ENCODE measurements at places on chromosomes 6 and 20.

GRCh38 chr20:60172346-60172984 lies 214.2 kb downstream of the CDH26 start:
- no peak for DNase-seq

GRCh38 chr6:40439026-40439800 lies 148.0 kb downstream of the LRFN2 start:
- no peak for DNase-seq

DNA sequence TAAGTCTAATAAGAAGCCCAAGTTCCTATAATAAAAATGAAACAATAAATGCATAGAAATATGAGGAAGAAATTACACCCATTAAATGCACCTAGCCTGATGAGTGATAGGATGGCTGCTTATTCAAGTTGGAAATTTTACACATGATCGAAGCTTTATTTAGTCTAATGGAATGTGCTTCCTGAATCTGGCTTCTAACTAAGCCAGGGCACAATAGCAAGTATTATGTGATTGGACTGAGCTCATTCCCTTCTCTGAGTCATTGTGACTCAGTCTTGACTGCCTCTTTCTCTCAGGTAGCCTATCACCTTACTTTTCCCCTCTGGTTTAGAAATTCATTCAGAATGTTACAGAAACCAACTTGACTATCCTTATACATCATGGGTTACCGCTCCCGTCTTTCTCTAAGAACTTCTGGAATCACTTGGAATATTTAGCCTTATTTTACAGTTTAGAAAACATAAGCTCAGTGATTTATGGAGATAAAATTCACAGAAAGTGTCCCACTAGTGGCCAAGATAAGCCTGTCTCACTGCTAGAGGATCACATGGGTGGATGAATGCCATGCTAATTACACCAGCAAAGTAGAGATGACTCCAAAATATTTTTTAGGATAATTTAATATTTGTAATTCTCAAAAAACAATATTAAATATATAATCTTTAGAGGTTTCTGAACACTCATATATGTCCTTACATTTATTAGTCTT lies 505.3 kb upstream of the JAG1 start:
- no peak for DNase-seq

GRCh38 chr20:36563374-36563773 lies 10.0 kb upstream of the TGIF2 start:
- no peak for DNase-seq

GRCh38 chr6:3407840-3408239 lies 49.0 kb downstream of the SLC22A23 start:
- no peak for DNase-seq

DNA sequence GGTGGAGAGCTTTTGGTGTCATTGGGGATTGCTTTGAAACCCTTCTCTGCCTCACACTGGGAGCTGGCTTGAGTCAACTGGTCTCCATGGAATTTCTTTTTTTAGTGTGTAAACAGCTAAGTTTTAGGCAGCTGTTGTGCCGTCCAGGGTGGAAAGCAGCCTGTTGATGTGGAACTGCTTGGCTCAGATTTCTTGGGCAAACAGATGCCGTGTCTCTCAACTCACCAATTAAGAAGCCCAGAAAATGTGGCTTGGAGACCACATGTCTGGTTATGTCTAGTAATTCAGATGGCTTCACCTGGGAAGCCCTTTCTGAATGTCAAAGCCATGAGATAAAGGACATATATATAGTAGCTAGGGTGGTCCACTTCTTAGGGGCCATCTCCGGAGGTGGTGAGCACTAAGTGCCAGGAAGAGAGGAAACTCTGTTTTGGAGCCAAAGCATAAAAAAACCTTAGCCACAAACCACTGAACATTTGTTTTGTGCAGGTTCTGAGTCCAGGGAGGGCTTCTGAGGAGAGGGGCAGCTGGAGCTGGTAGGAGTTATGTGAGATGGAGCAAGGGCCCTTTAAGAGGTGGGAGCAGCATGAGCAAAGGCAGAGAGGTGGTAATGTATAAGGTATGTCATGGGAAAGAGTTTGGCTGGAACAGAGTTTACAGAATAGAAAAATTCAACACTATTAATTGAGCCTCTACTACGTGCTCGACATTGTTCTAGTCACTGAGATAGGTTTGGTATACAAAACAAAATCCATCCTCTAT lies 31.2 kb downstream of the SRSF3 start:
- no peak for DNase-seq

DNA sequence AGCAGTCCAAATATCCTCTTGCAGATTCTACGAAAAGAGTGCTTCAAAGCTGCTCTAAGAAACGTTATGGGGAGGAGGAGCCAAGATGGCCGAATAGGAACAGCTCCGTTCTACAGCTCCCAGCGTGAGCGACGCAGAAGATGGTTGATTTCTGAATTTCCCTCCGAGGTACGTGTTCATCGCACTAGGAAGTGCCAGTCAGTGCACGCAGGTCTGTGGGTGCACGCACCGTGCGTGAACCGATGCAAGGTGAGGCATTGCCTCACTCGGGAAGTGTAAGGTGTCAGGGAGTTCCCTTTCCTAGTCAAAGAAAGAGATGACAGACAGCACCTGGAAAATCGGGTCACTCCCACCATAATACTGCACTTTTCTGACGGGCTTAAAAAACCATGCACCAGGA lies 272.1 kb upstream of the DEFB115 start:
- DNase-seq = no peak

GRCh38 chr6:26033085-26033940 lies 53.9 kb upstream of the HFE start:
- DNase-seq = peak; percentile 98

- no peak for DNase-seq
Measured at GRCh38 chr6:105482921-105483320, 80.0 kb upstream of the PREP start.

- no peak for DNase-seq
Measured at GRCh38 chr6:74455786-74456185, 750.1 kb downstream of the COL12A1 start.

- no peak for DNase-seq
Measured at GRCh38 chr6:3228771-3229565, 1.5 kb upstream of the TUBB2B start.

- no peak for DNase-seq
Measured at GRCh38 chr6:10128721-10129120, 286.2 kb downstream of the TFAP2A start.

GRCh38 chr6:14174226-14174625 lies 56.7 kb downstream of the CD83 start:
- no peak for DNase-seq

DNA sequence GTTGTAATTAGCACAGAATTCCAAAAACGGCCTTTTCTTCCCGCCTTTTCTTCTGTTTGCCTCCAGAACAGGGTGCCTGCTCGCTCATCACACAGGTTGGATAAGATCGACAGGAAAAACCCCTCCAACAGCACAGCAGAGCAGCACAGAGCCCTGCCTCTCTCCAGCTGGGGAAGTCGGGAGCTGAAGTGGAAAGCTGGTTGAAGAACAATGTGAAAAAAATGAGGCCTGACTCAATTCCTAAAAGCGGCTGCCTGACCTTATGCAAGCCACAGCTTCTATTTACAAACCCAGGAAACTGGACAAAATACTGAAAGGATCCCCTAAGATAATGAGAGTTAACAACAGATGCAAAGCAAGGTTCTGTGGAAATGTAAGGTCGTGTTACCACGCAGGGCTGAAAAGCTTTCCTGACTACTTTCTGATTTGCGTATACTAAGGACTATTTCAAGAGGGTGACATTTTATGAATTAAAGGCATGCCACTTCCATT lies 116.9 kb downstream of the TTLL2 start:
- DNase-seq = no peak

- DNase-seq = no peak
Measured at GRCh38 chr6:139062932-139063646, 34.5 kb downstream of the ABRACL start.

DNA sequence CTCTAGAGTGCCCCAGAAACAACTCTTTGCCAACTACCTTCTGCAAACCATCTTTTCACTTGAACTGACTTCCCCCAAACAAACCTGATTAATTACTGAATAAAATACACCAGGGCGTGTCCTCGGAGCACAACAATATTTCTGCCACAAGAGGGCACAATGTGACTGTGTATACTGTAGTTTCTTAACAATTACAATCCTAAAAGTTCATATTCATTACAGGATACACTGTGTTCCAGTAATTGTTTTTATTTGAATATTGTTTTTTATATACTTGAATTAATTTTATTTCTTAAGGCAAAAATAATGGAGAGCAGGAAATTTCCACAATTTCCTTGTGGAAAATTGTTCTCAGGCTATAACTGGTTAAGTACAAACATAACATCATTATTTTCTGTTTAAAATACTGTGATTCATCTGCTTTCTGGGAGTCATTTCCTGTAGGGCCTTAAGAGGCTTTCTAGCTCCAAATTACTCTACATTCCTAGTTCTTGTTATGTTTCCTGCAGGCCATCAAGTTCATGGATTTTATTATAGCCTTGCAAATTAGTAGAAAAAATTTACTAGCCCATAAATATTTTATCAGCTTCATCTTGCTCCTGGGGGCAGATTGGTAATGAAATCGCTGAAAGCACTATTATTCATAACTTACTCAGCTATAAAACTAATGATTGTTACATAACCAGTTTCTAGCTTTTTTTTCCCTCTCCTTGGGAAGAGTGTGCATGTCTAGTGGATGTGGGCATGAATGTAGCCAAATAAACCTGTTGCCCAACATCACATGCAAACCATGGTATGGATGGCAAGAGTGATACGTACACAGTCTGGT lies 51.9 kb upstream of the SLC22A16 start:
- DNase-seq = peak; percentile 76

Measured in NB4 (cell line).